ENCODE measurements at places on chromosomes 2 and 18. TPM values are rescaled to one million over a fixed set of nuclear protein-coding genes. Genes with fewer than 3 reads are reported as not detected.

Gene CGREF1
- total RNA-seq = 2.3 TPM

Gene FAM136A
- 55.7 TPM for total RNA-seq

GRCh38 chr2:212428681-212429478 is 109.7 kb downstream of the ERBB4 start:
- DNase-seq = no peak

DNA sequence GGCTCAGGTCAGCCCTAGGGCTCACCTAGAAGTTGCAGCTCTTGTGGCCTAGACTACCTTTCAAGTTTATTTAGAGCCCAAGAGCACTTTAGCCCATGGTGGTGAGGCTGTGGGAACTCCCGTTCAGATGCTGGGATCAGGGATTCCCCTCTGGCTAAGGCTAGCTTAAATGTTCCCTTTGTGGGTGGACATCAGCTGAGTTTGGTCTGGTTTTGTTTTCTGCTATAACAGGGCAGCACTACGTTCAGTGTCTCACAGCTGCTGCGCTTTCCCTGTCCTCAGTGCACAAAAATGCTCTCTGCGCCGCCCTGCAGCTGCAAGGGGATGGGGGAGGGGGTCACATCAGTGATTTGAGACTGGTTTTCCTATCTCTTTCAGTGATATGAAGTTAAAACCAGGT is 170.5 kb upstream of the KCNJ3 start:
- no peak for DNase-seq

Gene UNC50
- total RNA-seq = 35.3 TPM

Gene UGT1A8
- not detected for total RNA-seq

DNA sequence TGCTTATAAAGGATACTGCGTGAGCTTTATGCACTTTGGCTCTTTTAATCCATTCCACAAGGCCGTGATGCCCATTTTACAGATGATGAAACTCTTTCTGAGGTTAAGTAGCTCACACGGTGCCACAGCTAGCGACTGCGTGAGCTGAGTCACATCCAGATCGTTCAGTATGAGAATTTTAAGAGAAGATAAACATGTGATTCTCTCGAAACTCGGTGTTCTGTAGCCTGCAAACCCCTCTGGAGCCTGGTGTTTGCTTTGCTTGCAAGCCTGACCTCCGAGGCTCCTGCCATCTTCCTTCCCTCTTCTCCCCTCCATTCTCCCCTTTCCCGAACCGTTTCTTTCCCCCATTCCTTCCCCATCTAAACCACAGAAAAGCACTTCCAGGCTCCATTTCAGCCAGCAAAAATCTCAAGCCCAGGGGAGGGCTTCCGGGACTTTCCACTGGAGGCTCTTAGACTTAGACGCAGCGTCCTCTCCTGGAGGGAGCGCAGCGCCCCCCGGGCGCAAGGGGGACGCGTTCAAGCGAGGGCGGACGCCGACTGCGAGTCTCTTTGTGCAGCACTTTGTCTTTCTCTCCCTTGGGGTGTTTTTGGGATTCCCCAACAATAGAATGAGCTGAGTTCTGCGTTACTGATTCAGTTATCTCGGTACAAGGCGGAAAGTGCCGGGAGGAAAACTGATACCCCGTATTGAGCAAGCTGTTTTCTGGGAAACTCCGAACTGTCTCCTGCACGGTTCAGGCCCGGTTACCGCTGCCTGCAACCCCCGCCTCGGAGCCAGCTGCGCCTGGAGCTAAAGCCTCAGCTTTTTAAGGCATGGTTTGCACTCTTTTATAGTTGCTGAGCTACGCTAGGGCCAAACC is 38.0 kb downstream of the CYP1B1 start:
- peak; percentile 18 for DNase-seq

DNA sequence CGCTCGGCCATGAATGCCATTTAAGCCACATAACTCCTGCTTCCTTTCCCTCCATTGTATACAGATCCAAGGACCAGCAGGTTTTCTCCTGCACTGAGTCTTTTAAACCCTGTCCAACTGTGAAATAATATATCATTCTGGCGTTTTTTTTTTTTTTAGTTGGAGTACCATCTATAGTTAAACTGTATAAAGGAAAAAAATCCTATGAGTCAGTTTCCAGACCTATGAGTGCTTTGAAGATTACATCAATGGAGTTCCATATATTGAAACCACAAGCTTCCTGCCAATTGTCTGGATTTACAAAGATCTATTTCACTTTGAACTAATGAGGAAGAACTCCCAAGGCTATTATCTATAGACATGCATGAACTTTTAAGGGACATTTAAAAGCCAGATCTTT is 2.4 kb upstream of the MALT1 start:
- DNase-seq = no peak

GRCh38 chr2:28381225-28382180 is 11.2 kb upstream of the FOSL2 start:
- DNase-seq = no peak

DNA sequence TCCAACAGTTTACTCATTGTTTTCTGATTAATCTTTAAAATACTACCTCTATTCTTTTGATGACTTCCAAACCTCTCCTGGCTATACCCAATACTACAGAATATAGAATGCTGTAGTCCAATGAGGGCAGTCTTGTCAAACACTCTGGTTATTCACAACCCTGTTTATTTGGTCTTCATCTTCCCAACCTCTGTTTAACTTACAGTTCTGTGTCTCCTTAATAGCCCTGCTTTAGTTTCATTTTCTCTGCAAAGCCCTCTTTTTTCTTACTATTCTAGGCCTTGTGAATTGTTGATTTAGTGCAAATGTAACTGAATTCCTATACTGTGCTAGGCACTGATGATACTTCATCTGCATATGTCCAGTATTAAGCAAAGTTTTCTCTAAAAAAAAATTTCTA is 40.0 kb downstream of the ACVR2A start:
- no peak for DNase-seq

DNA sequence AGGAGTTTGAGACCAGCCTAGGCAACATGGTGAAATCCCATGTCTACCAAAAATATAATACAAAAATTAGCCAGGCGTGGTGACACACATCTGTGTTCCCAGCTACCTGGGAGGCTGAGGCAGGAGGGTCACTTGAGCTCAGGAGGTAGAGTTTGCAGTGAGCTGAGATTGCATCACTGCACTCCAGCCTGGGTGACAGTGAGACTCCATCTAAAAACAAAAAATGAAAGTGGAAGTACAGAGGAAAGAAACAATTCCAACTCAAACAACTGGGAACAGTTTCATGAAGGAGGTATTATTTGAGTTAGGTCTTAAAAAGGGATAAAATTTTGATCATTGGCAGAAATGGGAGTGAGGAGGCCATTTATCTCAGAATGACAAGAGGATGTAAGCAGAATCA is 6.3 kb upstream of the RAB1A start:
- DNase-seq = no peak

Gene HNRNPLL
- 27.1 TPM for total RNA-seq

Gene RAB11FIP5
- 26.4 TPM for total RNA-seq

GRCh38 chr2:43008388-43008787 is 216.0 kb upstream of the HAAO start:
- DNase-seq = no peak

Gene OBSL1
- 38.8 TPM for total RNA-seq

GRCh38 chr2:53235836-53236582 is 531.6 kb upstream of the CHAC2 start:
- peak; percentile 19 for DNase-seq

Gene GPR155
- total RNA-seq = 0.87 TPM

Gene NAT8
- total RNA-seq = not detected

- no peak for DNase-seq
Measured at GRCh38 chr2:98282109-98282508, 64.1 kb upstream of the CNGA3 start.

DNA sequence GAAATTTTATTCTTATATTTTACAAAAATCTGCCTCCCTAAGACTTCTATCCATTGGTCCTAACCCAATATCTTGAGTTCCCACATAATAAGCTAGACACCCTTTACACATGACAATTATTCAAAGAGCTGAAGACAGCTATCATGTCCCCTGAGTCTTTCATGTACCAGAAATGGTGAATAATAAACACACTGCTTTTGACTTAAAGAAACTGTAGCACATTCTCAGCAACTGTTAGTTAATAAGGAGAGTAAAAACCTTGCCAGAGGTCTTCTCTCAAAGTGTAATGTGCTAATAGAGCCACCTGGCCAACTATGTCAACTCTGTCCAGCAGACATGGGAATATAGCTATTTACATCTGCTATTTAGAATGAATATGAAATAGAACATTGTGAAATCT is 109.7 kb upstream of the ARL5A start:
- no peak for DNase-seq

DNA sequence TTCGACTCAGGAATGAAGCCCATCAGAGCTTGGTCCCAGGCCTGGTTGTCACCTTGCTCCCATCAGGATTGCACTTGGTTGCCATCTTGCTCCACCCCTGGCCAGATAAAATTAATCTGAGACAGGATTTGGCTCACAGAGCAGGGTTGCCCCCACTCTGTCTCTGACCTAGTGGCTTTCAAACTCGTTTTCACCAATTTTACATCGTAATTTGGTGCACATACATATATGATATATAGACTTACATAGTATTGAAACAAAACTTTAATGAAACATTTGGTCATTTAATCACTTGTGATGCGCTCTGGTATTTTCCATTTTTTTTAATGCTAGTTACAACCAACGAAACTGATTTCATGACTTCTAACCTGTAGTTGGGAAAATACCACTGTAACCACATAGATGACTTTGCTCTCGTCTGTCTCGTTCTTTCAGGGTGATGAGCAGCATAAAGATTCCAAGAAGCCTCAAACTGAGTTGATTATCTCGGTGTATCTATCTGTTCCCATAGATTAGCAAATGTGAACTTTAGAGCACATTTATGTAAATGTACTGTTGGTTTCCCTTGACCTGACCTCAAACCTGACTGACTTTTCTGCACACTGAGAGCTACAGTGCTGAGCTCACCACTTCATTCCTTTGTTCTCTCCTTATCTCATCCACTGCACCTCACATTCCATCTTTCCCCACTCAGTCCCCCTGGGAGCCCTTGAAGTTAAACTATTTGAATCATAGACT is 30.5 kb upstream of the PLB1 start:
- no peak for DNase-seq

DNA sequence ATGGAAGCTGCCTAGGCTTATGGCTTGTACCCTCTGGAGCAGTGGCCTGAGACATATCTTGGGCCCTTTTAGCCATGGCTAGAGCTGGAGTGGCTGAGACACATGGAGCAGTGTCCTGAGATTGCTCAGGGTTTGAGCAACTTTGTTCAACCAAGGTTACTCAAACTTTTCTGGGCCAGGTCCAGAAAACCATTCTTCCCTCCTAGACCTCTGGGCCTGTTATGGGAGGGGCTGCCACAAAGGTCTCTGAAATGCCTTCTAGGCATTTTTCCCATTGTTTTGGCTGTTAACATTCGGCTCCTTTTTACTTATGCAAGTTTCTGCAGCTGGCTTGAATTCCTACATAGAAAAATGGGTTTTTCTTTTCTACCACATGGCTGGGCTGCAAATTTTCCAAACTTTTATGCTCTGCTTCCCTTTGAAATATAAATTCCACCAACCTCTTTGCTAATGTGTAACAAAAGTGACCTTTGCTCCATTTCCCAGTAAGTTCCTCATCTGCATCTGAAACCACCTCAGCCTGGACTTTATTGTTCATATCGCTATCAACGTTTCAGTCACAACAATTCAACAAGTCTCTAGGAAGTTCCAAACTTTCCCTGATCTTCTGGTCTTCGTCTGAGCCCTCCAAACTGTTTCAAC is 84.9 kb upstream of the MAP4K3 start:
- no peak for DNase-seq

DNA sequence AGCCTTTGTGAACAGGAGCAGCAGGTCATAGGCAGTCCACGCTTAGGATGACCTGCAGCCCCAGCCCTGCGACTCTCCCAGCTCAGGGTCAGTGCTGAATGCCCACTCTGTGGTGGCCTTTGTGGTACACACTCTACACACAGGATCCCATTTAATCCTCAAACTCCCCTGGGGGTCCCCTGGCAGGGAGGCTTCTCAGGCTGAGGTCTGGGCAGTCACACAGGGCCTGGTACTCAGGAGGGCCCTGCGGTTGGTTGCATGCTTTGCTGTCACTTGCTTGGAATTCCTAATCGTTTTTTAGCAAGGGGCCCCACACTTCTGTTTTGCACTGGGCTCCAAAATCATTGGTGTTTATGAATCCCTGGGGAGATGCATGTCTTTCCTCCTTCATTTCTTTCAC is 113.0 kb downstream of the EML6 start:
- no peak for DNase-seq

Gene OTOS
- total RNA-seq = not detected
